ENCODE measurements at places on chromosomes 12 and 14.

GRCh38 chr12:5466521-5466960, 34.6 kb downstream of the NTF3 start:
- DNase-seq, result no peak

DNA sequence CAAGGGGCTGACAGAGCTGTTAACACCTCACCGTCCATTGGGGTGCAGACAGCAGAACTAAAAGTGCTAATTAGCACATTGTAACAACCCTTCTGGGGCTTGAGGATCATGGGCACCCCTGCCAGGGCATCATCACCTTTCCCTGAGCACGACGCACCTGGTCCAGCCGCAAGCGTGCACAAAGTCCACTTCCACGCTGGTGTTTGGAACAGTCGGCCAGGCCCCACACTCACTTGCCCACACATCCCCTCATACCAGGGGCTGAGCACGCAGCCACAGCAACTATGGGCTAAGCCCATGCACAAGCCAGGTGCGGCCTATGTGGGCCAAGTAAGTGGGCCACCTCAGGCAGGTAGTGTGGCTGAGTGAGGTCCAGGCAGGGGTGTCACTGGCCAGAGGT, 148.7 kb downstream of the CCDC59 start:
- DNase-seq, result no peak

DNA sequence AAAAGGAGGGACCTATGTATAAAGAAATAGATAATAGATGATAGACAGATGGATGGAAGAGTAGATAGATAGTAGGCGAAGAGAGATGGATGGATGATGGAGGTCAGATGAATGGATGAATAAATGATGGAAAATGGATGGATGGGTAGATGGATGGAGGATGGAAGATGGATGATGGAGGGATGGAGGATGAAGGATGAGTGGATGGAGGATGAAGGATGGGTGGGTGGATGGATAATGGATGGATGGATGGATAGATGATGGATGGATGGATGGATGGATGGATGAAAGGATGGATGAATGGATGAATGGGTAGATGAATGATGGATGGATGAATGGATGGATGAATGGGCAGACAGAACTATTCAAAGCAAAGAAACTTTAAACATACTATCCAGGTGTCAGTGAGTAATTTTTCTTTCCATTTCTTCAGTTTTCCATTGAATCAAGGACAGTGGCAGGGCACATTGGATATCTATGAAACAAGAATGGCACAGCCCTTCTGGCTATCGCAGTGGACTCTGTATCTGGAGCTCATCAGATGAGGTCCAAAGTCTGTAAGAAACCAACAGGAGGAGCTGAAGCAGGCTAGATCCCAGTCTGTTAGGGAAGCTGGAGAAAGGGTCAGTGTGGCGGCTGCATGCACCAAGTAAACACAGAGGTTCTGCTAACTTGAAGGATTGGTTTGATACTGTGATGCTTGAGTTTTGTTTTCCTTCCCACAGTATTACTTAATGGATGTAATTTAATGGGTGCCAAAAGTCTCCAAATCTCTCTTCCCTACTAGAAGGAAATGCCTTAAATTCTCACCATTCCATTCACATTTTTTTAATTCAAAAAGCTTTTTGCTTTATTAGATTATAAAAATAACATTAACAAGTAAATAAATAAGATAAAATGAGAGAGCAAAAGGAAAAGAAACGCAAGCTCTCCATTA, 18.1 kb upstream of the MED13L start:
- DNase-seq, result no peak

DNA sequence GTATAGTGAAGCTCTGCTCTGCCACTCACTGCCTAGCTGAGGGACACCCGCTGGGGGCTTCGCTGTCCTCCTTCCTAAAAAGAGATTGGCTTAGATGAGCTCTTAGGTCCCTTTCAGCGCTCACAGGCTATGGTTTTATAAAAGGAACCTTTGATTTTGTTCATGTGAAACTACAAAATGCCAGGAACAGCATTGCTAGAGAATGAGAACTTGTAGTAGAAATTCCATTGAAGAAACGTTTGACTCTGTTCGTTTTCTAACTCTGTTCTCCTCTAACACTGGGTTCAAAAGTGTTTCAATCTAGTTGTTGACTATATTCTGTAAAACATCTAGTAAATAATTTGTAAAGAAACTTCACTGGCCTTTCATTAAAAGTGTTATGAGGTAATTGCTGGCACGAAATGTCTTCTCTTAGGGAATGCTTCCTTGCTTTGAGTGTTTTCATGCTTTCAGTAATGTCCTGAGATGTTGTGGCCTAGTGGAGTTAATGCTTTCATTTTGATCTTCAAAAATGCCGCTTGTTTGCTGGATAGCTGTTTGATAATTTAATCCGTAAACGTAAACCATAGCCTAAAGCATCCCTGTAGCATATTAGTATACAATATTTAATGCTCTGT, 1.6 kb downstream of the MARK3 start:
- no peak for DNase-seq

DNA sequence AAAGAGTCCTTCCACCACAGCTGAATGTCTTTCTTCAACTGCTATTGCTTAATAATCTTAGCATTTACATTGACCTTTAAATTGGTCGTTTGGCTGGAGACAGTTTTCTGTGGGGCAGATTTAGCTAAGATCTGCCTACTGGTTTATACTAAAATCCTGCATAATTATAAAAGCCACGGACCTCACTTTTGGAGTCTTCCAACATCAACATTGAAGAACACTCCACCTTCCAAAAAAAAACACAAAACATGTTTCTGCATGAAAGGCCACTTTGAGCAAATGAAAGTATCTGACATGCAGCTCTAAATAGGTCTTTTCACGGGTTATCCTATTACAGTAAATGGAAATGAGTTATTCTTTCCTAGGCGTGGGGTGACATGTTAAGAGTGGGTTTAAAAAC, 57.0 kb upstream of the KRR1 start:
- no peak for DNase-seq

GRCh38 chr12:32568228-32568627, 110.9 kb upstream of the DNM1L start:
- DNase-seq, result no peak

DNA sequence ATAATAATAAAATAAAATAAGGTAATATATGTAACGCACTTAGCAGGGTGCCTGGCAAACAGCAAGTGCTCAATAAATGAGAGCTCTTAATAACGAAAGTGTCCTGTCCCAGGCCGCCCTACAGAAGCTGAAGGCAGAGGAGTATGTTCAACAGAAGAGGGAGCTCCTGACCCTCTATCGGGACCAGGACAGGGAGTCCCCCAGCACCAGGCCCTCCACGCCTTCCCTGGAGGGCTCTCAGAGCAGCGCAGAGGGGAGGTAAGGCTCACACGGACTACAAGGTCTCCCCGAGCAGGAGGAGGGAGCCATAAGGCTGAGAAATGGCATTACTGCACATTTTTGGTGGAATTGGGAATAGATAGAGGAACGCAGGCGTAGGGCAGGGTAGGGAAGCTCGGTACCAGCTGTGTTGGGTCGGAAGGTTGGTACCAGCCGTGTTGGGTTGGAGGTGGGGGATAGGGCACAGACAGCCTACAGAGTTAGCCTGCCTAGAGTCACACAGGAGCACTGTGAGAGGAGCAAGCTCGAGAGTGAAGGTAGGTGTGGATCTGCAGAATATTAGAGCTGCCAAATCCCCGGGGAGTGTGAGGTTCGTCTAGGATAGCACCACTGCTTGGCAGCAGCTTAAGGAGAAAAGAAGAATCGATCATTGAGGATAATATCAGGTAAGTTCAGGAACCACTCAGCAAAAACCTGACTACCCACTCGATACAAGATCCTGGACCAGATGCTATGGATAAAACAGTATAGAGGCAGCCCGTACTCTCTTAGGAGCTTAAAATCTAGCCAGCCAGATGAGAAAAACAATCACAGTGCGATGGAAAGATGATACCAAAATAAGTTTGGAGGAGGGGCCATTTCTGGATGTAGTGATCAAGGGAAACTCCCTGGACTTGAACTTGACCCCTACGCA, 15.3 kb downstream of the TNFRSF1A start:
- DNase-seq, result no peak

DNA sequence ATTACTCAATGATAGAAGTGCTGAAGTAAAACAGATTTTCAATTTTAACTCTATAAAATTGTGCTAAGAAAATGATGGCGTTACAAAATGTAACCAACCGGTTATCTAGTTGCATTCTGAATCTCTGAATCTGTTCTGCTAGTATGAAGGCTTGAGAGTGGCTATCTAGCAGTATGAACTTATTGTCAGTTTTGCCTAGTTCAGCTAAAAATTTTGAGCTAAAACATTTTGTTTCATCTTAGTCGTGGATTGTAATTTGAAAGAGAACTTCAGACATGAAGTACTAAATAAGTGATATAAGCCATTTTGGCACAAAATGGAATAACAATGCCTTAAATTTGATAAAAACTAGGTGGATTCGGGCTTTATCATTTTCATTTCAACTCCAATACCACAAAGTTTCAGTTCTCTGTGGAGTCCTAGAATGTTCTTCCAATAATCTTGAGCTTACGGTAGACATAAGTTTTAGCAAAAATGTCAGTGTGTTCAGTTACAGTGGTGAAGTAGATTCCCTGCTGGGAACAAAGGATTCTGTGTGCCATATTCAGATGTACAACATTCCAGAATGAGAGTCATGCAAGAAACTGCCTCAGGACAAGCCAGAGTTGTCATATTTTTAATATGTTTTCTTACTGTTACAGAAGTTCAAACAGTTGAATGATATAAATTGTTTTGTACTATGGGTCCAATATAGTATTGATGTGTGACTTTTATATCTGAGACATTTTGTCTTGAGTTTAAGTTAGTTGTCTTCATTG, 28.1 kb downstream of the ATP6V1D start:
- DNase-seq, result no peak
